ENCODE measurements at places on chromosomes 3 and 15. TPM values are rescaled to one million over a fixed set of nuclear protein-coding genes. Genes with fewer than 3 reads are reported as not detected.

The FAM81A gene
- 0.08 TPM for total RNA-seq

The TXNRD3 gene
- 6.7 TPM for total RNA-seq

The LRRC31 gene
- total RNA-seq: not detected

The FAM3D gene
- total RNA-seq: not detected

The SEMA6D gene
- 21.0 TPM for total RNA-seq

The GRK7 gene
- under 0.01 TPM for total RNA-seq

The ARNT2 gene
- total RNA-seq: 4.8 TPM
